ENCODE measurements at places on chromosomes 11 and 22.

GRCh38 chr11:80365980-80366379, 925.1 kb upstream of the TENM4 start:
- no peak for DNase-seq

DNA sequence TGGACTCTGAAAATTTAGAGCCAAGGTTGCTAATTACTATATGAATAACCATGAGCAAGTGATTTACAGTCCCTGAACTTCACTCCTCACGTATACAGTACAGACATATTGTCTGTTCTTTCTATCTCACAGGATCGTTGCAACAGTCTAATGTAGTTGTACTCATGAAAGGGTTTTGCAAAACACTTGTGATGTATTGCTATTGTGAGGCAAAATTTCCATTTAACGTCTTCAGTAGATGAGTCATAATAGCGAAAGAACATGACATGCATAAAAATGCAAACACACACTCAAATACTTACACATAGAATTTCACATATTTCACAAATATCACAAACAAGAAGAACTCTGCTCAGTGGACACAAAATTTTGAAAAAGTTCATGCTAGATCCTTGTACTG, 134.6 kb upstream of the TRPC6 start:
- no peak for DNase-seq

DNA sequence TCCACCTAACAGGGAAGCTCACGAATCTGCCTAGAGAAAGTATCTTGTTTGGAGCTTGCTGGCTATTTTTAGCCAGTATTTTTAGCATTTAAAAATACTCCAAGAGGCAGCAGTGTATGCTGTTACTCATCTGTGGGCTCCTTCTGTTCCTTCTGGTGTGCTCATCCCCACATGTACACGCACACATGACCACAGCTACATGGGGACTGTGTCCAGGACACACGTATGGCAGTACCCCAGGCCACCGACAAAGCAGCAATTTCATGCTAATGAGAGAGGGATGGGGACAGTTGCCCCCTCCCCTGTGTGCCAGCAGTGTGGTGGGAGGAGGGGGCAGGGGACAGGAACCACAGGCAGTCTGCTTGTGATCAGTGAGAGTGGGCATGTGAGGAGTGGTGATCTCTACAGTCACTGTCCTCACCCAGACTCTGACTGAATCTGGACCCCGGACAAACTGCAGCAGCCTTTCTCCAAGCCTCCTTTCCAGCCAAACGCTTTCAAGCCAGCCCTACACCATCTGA, 16.4 kb downstream of the USP2 start:
- no peak for DNase-seq

- DNase-seq = no peak
Observed at GRCh38 chr11:44974402-44975000, 23.8 kb upstream of the TP53I11 start.

GRCh38 chr11:88604260-88604659, 266.7 kb upstream of the CTSC start:
- no peak for DNase-seq

DNA sequence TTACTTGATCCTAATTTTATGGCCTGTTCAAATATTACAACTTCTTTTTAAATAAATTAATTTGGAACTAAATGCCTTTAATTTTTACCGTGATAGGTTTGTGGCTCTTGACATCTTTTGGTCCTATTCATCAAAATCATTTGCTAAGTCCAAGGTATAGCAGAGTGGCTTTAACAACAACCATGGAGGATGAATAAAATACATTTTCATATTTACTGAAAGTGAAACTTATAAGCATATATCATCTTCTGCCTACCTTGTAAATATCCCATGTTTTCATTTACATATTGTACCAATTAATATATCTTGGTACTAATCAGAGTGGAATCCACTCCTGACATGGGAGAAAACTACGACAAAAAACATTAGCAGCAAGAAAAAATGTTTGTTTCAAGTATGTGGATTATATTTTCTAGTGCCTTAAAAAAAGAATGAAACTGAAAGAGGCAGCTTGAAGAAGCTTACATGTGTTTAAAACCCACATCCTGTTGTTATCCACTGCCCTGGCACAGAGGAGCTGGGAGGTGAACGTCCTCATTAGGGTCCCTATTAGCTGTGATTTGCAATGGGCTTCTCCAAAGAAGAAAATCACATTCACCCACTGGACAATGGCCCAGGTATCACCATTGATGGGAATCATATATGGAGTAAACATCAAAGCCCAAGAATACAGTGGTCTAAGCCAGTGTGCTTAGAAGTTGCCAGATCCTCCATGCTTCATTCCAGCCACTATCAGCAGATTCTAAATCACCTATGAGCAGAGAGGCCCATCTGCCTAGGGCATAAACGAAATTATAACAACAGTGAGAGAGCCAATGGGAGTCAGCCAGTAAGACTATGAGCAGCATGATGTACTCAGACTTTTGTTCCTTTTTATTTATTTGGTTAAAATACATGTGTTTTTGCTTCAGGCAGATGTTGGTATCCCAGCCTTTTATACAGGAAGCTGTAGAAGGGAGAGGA, 84.7 kb downstream of the MAML2 start:
- no peak for DNase-seq

DNA sequence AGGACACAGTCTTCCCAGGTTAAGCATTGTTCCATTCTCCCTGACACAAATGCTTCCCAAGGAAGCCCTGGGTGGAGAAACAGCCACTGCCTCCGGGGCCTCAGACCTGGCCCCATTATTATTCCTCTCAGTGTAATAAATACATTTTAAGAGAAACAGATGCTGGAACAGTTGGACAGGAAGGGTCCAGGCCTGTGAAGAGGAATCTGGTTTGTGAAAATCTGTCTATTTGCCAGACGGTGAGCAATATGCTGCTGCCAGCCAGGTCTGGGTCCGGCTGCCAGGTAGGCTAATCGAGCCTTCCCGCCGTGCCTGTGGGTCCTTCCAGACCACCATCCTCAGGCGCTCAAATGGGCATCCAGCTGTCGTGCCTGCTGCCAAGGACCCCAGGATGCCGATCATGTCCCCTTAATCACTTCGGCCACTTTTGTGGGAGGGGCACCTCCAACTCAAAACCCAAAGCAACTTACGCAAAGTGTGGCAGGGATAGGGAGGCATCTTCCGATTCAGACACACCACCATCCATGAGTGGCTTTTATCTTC, 528.4 kb downstream of the MIAT start:
- DNase-seq = peak; percentile 65

DNA sequence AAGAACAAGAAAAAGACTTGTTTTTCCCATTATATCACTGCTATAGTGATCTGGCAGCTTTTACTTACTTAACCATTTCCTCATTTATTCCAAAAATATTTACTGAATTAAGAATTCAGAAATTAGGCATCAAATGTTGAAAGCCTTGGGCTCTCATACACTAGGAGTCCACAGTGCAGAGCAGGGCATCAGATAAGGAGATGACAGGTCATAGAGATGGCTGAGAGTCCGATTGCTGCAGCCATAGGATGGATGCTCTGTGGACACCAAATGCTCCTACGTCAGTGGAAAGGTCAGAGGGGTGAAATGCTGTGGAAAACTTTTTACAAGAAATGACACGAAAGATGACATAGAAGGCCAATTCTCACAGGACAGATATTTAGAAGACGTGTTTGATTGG, 771.1 kb downstream of the LRRC4C start:
- no peak for DNase-seq

GRCh38 chr11:117159892-117160291, 15.8 kb downstream of the PAFAH1B2 start:
- DNase-seq = no peak

GRCh38 chr11:60143768-60144167, 39.1 kb downstream of the MS4A6A start:
- no peak for DNase-seq

DNA sequence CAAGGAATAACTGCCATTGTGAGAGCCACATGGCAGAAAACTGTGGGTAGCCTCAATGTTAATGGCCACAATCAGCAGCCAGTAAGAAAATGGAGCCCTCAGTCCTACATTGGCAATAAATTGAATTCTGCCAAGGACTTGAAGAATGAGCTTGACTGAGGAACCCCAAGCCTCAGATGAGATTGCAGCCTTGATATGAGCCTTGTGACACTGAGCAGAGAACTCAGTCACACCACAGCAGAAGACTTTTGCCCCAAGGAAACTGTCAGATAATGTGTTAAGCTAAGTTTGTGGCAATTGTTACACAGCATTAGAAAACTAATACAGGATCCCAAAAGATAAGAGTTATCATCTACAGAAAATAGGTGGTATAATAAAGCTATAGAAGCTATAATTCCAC, 2.4 kb upstream of the TTC17 start:
- no peak for DNase-seq

- no peak for DNase-seq
Observed at GRCh38 chr11:2314136-2314524, 12.3 kb downstream of the TSPAN32 start.

- DNase-seq = no peak
Observed at GRCh38 chr11:67345247-67345919, 8.0 kb downstream of the POLD4 start.

DNA sequence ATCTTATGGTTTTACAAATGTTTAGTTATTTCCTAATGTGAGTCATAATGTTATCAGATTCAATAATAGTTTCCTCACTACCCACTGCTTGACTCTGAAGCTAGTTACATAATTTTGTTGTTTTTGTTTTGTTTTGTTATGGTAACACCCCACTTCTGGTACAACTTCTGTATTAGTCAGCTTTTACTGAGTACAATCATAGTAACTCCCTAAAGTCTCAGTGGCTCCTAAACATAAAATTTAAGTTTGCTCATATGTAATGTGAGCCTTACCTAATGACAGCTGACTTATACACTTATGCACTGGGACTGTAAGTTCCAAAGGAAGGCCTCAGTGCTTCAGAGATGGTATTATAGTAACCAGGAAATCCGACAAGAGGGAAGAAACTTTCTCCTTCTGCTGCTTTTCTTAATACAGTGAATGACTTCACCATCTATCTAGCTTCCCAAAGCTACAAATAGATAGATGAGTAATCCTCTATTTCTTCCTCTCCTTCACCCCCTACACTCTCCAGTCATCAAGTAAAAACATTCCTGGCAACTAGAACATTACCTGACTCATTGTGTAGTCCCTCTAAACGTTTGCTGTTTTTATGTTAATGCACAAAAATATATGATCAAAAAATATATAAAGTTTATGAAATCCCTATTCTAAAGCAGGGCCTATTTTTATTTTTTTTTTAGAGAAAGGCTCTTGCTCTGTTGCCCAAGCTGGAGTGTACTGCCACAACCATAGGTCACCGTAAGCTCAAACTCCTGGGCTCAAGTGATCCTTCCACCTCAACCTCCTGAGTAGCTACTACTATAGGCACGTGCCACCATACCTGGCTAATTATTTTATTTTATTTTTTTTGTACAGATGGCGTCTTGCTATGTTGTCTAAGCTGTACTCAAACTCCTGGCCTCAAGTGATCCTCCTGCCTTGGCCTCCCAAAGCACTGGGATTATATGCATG, 563.0 kb downstream of the SOX6 start:
- no peak for DNase-seq

All from NCI-H524 (cell line).